Stimulated activated CD4-positive, alpha-beta T cell treated with anti-CD3 and anti-CD28 coated beads, Interleukin-12 subunit alpha, Interleukin-12 subunit beta, amount 100 ng/mL, for 24 hours (primary cell): ENCODE measurements at places on chromosomes 2 and 18.

DNA sequence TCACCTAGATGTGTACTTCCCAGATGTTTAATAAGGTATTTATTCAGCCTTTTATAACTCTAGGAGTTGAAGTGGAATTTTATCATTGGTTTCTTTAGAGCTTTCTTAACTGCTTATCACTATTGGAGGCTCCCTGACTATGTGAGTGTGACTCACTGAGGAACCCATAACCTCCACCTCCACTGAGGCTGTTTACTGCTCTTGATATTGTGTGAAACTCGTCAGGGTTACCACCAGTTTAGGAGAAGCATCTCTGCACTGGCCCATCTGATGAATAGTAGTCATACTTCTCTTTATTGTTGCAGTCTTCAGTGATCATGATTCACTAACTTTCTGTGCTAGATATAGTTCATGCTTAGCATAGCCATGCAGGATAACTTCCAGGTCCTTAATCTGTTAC, 79.6 kb upstream of the UBXN4 start:
- no peak for DNase-seq

GRCh38 chr2:158553257-158553656, 96.5 kb downstream of the PKP4 start:
- DNase-seq, result no peak

DNA sequence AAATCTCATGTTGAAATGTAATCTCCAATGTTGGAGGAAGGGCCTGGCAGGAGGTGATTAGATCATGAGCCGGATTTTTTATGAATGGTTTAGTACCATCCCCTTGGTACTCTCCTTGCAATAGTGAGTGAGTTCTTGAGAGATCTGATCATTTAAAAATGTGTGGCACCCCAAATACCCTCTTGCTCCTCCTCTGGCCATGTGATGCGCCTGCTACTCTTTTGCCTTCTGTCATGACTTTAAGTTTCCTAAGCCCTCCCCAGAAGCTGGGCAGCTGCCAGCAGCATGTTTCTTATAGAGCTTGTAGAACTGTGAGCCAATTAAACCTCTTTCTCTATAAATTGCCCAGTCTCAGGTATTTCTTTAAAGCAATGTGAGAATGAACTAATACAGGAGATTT, 72.6 kb upstream of the FIGN start:
- no peak for DNase-seq

DNA sequence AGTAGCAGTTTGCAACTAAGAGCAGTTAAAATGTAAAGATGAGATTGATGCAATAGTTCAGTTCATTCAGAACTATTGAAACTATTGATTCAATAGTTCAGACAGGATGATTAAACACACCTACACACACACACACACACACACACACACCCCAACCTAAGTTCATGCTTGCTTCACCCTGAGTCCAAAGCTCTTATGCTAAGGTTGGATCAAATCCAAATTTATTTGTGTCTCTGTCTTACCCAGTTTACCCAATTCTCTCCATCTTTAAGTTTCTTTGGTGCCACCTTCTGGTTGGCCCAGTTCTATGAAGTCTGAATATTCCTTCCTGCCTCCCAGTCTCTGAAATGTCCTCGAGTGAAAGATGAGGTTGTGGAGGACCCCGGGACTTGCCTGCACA, 5.1 kb downstream of the SERPINB8 start:
- no peak for DNase-seq

GRCh38 chr2:46229134-46230063, 67.8 kb upstream of the EPAS1 start:
- no peak for DNase-seq

- DNase-seq, result no peak
Observed at GRCh38 chr18:59960272-59960671, 60.5 kb downstream of the PMAIP1 start.

DNA sequence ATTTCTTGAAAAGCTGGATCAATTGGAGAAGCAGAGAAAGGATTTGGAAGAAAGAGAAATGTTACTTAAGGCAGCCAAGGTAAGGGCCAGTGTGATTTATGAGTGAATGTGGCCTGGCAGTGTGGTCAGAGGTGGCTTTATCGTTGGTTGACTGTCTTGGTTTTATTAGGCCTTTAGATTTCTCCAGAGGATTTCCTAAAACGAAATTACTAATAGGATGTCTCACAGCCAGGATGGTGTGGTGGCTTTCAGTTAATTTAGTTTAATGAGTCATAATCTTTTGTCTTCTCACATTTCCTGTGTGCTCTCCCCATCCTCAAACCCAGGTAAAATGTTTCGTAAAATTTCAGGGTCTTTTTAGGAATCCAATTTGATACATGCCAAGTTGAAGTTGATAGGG, 100.8 kb downstream of the TAF4B start:
- DNase-seq, result no peak

- DNase-seq, result no peak
Observed at GRCh38 chr2:58268685-58269084, 27.6 kb upstream of the FANCL start.

- no peak for DNase-seq
Observed at GRCh38 chr2:30219886-30220875, 11.2 kb upstream of the LBH start.

GRCh38 chr2:131039908-131040660, 53.2 kb downstream of the FAM168B start:
- no peak for DNase-seq

DNA sequence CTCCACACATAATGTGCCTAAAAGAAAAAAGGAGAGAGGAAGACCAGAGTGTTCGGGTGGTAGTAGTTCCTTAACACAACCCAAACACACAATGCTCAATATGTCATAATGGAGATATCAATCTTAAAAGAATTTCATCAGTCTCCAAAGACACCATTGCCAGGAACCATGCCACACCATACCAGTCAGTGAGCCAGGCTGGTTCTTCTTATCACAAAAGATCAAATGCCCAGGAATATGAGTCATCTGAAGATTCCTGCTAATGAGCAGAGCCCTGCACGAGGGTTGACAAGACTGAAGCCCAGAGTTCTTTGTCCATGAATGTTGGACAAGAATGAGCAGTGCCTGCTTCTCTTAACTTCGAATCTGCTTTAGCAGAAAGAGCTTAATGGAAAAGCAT, 262.3 kb downstream of the ZNF516 start:
- DNase-seq, result no peak

DNA sequence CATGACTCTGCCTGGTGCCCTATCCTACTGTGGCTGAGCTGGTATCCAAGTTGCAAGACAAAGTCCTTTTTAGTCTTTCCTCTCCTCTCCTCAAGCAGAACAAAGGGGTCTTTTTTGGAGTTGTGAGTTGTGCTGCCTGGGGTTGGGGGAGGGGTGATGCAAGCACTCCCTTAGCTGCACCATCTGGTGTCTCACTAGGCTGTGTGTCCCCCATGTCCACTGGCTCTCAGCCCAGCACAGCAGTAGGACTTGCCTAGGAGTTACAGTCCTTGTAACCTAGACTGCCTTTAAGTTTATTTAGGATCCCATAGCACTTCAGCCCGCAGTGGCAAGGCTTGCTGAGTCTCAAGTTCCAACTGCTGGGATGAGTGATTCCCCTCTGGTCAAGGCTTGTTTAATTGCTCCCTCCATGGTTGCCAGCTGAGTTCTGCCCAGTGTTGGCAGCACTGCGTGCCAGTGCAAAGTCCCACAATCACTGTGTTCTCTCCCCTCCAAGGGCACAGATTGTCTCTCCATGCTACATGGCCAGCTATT, 13.2 kb upstream of the ILKAP start:
- DNase-seq, result no peak

DNA sequence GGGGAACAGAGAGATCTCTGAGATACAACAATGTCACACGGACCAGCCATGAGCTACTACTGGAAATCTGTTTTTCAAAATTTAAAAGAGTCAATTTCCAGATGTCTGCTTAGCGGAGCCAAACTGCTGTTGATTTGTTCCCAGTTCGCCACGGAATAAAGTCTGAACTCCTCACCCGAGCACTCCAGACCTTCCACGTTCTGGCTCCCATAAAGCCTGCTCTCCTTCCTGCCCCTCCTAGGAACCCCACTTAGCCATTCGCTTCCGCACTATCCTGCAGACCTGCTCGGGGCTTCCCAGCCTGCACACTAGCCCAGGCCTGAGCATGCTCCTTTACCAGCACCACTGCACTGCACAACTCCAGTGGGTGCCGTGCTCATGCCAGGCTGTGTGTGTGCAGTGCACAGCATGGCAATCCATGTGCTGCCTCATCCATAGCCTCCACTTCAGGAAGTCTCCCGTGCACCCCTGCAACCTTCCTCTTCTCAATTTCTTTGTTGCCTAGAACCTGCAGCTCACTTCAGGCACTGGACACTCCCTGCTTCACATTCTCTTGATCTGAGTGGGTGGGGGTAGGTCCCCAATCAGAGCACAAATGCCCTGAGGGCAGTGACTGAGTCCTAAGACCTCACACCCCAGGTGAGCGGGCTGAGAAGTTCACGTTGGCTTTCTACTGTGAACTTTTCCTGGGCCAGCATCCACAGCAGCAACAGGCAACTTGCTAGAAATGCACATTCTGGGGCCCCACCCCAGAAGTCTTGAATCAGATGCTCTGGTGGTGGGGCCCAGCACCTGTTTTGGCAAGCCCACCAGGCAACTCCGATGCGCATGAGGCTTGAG, 53.7 kb downstream of the ZBTB7C start:
- no peak for DNase-seq

- DNase-seq, result no peak
Observed at GRCh38 chr18:21678859-21679258, 25.7 kb downstream of the ABHD3 start.

GRCh38 chr2:7835693-7836680, 845.9 kb upstream of the ID2 start:
- DNase-seq, result no peak

- DNase-seq, result no peak
Observed at GRCh38 chr2:45992021-45992740, 305.0 kb upstream of the EPAS1 start.

DNA sequence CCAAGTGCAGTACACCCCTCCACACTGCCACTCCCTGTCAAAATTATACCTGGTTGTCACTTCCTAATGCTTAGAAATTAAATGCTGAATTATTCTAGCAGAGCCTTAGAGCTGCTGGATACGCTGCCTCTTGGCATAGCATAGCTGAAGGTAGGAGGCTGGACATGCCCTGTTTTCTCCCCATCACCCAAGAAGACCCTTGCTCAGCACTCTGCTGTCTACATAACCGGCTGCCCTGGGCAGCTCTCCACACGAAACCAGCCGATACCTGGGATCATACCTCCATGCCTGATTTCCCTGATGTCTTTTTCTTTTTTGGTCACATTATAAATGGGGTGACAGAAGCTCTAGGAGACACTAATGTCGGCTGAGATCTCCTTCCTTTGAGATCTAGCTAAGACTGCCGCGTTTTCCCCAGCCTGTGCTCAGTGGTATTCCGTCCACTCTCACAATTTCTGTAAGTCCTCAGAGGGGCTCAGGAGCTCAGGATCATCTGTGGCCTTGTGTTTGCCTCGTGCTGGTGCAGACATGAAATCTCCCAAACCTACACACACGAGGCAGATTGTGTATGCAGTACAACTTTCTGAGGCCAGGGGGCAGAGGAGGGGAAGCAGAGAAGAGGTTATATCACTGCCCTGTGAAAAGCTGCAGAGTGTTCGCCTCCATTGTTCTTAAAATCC, 13.5 kb upstream of the ZAP70 start:
- DNase-seq, result peak; percentile 62

DNA sequence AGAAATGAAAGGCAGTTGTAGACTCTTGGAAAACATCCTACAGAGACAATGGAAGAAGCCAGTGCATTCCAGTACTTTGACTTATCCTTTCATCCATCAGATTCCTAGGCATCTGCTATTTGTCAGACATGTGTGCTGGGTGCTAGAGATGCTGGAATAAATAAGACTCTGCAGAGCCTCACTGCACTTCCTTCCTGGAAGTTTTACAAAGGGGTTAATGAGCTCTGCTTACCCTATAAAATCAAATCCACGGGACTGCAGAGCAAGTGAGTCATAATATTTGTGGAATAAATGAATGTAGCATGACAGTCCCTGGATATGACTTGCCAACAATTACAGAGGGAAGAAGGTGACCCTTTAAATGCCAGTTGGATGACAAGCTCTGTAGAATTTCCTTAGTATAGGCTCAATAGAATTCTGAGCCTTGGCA, 52.7 kb upstream of the NPAS2 start:
- DNase-seq, result no peak

GRCh38 chr18:74916773-74917393, 292.1 kb downstream of the PTGR3 start:
- DNase-seq, result no peak

GRCh38 chr2:172195836-172196376, 93.2 kb upstream of the DLX2 start:
- DNase-seq, result no peak

- DNase-seq, result no peak
Observed at GRCh38 chr2:236969767-236970655, 115.7 kb upstream of the COPS8 start.

- DNase-seq, result no peak
Observed at GRCh38 chr2:239668651-239669050, 267.8 kb upstream of the HDAC4 start.
